ENCODE measurements at places on chromosomes 3 and 15.

GRCh38 chr15:39511916-39512260 is 69.0 kb upstream of the THBS1 start:
- DNase-seq, result no peak

DNA sequence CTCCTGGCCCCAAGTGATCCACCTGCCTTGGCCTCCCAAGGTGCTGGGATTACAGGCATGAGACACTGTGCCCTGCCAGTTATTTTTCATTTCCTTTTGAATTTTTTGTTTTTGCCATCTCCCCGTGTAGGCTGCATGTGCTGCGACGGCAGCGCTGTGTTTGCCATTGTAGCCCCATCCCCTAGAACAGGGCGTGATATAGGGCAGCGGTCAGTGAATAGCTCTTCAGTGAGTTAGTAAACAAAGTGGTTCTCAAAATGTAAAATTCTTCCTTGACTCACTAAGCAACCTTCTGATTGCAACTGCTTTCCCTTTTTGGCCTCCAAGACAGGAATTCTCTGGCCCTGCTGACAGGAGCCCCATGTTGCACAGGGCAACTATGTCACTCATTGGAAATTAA is 138.1 kb upstream of the CTDSPL start:
- DNase-seq, result no peak

DNA sequence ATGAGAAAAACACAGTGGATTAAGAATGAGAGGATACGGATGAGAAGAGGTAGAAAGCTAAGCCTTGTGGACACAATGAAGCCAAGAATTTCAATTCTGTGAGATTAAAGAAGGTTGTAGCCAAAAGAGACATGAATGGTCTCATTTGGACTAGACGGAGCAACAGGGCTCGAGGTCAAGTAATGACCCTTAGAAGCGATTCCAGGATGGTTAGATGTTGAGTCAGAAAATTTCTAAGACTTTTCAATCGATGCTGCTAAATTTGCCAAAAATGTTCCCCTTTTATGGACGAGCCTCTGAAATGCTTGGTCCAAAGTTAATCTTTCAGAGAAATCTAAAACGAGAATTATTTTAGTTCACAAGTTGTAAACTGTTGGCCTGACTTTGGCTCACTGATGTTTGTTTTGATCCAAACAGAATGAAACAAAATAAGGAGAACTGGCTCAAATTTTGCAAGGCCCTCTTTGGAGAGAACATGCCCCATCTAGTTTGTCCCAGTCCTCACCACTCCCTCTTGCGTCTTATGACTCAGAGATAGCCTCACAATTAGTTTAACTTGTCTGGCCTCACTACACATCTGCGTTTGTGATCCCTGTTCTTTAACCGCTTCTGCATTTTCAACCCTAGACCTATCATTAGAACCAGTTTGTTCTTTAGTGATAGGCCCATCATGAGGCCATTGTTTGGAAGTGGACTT is 235.5 kb downstream of the PDZRN3 start:
- no peak for DNase-seq

- DNase-seq, result no peak
These were observed 5.5 kb downstream of the DIS3L start for GRCh38 chr15:66298803-66299251.

GRCh38 chr3:129282727-129283327 is 4.2 kb downstream of the HMCES start:
- DNase-seq, result no peak

- DNase-seq, result no peak
These were observed 1.6 kb upstream of the CALML4 start for GRCh38 chr15:68206711-68207151.

GRCh38 chr3:151347432-151347831 is 18.1 kb upstream of the P2RY13 start:
- peak; percentile 44 for DNase-seq

DNA sequence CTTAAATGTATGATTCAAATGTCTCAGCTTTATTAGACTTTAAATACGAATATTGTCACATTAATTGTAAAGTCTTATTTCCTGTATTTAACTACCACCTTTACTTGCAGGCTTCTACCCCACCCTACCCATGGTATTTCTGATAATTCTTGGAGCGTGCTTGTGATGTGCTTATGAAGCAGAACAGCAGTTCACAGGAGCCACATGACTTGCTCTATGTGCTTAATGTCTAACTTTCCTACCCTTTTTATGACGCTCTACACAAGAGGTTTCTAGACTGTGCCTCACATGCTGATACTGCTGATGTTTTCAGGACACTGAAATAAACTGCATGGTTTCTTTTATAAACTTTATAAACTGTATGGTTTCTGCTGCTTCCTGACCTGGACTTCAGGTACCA is 553.5 kb upstream of the CCDC54 start:
- DNase-seq, result no peak

DNA sequence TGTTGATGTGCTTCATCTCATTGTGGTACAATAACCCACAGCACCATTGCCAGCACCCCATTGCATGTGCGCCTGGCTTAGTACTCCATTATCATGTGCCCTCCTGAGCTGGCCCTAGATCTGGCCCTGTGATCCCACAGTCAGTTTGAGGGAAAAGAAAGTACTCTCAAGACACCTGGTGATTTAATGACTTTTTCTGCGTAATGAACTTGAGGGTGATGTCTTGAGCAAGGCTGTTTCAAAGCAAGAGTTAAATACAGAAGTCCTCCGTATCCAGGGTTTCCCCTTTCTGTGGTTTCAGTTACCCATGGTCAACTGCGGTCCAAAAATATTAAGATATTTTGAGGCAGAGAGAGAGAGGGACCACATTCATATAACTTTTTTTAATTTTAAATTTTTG is 16.3 kb downstream of the C3orf20 start:
- no peak for DNase-seq

DNA sequence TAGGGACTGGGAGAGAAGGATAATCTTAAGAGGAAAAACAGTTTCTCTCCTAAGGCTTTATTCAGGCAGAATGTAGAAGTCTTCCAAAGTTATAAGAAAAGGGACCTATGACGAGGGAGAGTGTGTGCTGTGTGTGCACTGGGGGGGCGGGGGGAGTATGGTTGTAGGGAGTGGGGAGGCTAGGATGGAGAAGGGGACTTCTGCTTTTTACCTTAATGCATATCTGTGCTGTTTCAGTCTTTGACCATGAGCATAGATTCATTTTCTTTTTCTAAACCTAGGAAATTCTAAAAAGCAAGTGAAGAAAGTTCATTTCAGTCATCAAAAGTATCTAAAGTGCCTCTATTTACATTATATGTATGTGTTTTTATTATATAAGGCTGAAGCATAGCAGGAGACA is 52.6 kb upstream of the RASA2 start:
- no peak for DNase-seq

GRCh38 chr3:72960812-72961518 is 35.6 kb upstream of the PPP4R2 start:
- no peak for DNase-seq

GRCh38 chr3:12929801-12930200 is 88.4 kb upstream of the RPL32 start:
- DNase-seq, result no peak

DNA sequence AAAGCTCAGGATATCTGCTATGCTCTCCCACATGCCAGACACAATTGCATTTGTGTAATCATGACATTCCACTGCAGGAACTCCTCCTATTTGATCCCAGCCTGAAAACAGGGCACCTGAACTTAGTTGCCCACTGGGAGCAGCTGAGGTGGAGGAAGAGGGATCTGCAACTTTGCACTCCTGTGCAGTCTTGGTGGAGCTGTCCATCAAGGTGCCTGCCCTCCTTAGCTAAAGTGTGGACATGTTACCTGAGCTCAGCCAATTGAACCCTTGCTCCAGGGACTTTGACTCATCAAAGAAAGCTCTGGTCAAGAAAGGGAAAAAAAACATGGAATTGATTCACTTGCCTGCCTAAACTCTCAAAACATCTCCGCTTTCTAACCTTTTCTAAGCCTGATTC is 33.3 kb upstream of the TUBGCP5 start:
- no peak for DNase-seq

- DNase-seq, result no peak
These were observed at the start of gene CP for GRCh38 chr3:149221783-149222517. TSS of gene CP (minus strand) at chr3:149221829. CDS start at chr3:149221792, 37 bp downstream.

DNA sequence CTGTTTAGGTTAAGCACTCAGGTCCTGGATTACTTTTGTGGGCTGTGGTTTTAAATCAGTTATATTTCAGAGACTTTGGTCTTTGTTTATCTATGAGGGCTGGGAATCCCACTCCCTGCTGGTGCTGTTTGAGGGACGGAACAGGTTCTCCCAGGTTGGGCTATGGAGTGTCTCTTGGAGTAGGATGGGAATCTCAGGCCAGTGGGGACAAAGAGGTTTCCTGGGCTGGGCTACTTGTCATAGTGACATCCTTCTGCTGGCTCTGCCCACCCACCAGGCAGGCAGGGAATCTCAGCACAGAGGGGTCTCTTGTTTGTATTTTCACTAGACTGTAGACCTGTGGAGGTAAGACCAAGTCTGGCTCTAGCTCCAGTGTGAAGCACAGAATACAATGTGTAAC is 47.2 kb upstream of the UBE3A start:
- no peak for DNase-seq

GRCh38 chr15:69524814-69525213 is 72.2 kb downstream of the RPLP1 start:
- no peak for DNase-seq

DNA sequence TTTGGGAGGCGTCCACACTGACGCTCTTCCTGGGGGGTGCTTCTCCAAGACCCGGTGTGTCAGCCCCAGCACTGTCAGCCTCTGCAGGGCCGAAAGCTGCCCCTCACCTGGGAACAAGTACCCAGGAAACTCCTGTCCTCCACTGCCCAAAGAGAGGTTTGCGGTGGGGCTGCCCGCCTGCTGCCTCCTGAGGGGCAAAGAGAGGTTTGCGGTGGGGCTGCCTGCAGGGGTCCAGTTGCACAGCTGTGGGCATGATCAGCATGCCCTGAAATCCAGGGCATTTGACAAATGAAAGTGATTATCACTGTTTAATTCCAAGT is 15.1 kb upstream of the SNRPA1 start:
- DNase-seq, result no peak

- DNase-seq, result no peak
These were observed 67.1 kb downstream of the MAGI1 start for GRCh38 chr3:65971293-65972252.

GRCh38 chr3:192727032-192727847 is at the start of gene FGF12:
TSS of gene FGF12 (minus strand) at chr3:192727541.
- DNase-seq, result no peak

GRCh38 chr15:79562403-79562815 is 130.3 kb downstream of the MINAR1 start:
- DNase-seq, result no peak

DNA sequence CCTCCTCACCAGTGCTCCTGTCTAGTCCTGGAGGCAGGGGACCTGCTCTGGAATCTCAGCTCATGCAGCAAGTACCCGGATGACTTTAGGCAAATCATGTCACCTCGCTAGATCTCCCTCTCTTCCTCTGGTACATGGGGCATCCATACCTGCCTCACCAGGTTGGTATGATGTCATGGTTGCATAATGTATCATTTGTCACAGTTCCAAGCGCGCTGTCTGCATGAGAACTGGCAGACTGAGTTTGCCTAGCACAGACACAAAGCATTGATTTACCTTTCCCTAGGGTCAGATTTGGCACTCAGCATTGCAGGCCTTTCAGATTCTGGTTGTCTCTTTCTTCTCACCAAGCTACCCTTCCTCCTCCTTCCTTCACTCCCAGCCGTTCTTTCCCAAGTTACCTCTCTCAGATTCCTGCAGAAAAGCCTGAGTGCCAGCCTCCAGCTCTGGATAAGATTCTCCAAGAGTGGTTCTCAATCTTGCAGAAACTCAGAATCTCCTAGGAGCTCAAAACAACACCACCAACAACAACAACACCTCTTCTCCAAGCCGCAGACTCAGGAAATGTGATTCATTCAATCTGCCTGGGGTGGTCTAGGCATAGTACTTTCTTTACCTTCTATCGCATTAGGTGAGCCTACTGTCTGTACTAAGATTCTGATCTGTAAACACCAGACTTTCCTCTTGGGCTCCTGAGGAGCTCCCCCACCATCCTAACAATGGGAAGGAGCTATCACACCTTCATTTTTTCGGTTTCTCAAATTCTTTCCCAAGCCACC is 29.5 kb downstream of the FAM43A start:
- no peak for DNase-seq

DNA sequence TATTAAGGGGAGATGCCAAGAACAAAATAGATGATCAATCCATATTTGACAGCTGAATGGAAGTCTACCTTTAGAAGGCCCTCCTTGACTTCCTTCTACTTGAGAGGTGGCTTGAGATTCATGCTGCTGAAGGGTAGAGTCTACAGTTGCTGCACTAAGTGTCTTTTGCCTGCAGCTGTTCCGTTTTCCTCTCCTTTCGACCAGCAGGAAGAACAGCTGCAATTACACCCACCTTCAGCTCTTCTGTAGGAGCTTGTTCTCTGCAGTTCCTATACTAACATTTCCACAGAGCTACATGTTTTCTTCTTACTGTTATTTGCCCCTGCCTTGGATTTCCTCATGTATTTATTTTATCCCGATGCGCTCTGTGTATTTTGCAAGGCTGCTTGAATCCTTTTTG is 79.1 kb downstream of the ARRDC4 start:
- no peak for DNase-seq

DNA sequence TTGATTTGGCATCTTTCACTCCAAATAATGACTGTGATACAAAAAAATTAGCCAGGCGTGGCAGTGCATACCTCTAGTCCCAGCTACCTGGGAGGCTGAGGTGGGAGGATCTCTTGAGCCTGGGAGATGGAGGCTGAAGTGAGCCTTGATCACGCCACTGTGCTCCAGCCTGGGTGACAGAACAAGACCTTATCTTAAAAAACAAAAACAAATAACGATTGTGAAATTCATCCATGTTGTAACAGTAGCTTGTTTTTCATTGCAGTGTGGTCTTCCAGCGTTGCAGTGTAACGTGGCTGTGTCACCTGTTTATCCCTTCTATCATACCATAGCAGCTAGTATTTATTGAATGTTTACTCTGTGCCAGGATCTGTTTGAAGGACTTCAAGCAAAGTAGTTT is 120.9 kb downstream of the ITPR1 start:
- DNase-seq, result no peak

DNA sequence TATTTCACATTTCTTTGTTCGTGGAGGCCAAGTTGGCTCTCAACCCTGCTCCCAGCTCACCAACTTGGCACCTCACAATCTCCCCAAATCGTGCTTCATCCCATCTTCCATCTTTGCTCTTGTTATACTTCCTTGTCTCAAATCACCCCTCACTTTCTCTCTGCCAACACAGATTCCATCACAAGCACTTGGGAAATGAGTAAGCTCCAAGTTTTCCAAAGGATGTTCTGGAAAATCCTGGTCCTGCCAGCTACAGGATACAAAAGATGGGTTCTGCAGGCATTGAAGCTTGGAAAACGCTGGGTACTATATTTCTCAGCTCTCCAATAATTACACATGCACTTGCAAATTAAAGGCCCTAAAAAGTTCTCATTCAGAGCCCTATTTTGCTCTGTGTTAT is 4.1 kb upstream of the TM4SF4 start:
- DNase-seq, result no peak

- DNase-seq, result no peak
These were observed 81.3 kb downstream of the APBA2 start for GRCh38 chr15:28967066-28967465.

- DNase-seq, result no peak
These were observed 9.1 kb upstream of the MFSD1 start for GRCh38 chr3:158792709-158793108.

All from GF-D8 (cell line).